ENCODE measurements at places on chromosomes 12 and 14.

DNA sequence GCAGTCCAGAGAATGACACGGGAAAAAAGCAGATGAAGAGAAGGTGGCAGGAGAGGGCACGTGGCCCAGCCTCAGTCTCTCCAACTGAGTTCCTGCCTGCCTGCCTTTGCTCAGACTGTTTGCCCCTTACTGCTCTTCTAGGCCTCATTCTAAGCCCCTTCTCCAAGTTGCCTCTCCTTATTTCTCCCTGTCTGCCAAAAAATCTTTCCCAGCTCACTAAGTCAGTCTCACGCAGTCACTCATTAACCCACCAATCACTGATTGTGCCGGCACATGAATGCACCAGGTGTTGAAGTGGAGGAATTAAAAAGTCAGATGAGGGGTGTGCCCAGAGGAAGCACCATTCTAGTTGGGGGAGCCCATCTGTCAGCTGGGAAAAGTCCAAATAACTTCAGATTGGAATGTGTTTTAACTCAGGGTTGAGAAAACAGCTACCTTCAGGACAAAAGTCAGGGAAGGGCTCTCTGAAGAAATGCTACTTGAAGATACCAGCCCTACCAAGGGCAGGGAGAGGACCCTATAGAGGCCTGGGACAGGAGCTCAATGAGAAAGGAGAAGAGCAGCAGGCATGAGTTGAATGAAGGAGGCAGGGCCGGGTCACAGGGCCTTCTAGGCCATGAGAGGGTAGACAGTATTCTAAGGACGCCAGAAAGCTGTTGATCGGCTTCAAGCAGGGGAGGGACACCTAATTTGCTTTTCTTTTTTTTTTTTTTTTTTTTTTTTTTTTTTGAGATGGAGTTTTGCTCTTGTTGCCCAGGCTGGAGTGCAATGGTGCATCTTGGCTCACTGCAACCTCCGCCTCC is 40.9 kb downstream of the DAD1 start:
- no peak for DNase-seq

DNA sequence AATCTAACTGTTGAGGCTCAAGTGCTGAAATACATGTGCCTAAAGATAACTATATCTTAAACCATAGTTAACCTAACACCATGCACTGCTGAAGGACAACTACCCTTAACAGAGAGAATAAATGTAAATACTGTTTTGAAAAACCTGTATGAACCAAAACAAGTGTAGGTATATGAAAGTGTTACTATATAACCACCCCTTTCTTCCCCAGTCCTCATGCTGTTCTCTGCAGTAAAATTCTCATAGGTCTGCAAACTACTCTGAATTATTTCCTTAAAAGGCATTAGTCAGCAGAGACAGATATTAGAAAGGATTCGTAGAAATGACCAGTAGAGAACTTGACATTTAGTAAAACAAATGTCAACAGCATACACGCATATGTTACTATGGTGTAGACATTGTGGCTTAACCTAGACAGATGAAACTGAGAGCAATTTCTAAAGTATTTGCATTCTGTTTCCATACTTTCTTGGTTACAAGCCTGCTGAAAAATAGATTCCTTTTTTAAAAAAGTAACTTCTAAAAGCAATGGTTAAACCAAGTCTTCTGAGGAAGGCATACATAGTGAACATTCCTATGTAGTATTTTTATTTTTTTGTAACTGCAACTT is 13.9 kb downstream of the CSRP2 start:
- no peak for DNase-seq

- no peak for DNase-seq
These were observed 69.8 kb downstream of the EFCAB11 start for GRCh38 chr14:89884761-89885160.

DNA sequence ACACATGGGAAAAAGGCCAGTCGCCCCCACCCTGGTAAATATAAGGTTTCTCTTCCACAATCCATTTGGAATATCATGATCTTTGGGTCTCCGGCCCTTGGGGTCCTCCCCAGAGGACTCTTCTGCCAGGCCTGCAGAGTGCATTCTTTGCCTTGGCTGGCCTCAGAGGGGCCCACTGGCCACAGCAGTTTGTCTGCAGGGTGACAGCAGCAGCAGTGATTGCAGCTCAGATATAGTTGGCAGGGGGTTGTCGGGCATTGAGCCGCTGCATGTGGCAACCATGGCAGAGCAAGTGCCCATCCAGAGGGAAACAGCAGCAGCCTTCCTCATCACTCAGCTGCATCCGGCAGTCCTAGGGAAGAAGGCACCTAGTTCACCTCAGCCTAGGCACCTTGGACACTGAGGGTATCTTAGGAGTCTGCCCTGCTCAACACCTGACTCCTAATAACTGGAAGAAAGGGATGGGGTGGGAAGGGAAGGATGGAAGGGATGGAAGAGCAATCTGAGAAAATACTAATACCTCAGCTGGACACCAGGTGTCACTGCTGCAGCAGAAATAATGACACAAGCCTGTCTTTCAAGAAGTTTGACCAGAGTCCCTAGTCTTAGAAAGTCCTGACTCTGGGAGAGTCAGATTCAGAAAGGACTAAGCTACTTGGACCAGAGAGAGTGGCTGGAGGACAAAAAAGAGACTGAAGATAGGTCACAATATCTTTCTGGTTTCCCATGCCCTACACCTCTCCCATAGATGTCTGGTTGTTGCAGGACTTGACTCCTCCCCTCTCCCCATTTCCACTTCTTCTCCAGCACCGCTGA is 8.9 kb downstream of the AJUBA start:
- no peak for DNase-seq

- DNase-seq, result no peak
These were observed 544.2 kb downstream of the FOXG1 start for GRCh38 chr14:29310757-29311156.

DNA sequence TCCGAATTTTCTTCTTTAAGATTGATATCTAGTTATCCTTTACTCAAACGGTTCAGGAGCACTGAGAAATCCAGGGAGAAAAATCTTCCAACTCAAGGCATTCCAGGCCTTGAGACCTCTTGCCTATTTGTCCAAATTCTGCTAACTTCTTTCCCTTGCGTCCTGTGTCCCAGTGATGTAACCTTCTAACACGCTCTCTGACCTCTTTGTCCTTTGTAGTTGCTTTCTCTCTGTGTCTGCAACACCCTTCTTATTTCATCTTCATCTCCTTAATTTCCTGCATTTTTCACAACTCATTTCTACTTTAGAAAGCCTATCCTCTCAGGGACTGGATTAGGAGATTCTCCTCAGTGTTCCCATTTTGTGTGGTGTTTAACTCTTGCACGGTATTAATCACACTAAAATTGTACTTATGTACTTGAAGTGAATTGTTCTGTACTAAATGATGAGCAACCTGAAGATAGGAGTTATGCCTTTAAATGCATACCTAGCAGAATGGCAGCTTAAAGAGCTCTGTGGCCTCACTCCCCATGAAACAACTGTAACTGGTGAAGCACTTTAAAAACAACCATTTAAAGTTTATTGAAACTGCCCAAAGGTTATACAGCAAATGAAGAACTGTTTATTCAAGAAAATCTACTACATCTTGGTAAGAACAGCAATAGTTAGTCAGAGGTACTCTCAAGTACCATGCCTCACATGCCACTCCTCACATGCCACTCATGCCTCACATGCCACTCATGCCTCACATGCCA is 7.4 kb upstream of the SNAPC1 start:
- DNase-seq, result no peak

GRCh38 chr12:34208331-34209258 is 186.3 kb downstream of the ALG10 start:
- DNase-seq, result no peak

GRCh38 chr14:44339231-44339630 is 167.9 kb downstream of the FSCB start:
- no peak for DNase-seq

DNA sequence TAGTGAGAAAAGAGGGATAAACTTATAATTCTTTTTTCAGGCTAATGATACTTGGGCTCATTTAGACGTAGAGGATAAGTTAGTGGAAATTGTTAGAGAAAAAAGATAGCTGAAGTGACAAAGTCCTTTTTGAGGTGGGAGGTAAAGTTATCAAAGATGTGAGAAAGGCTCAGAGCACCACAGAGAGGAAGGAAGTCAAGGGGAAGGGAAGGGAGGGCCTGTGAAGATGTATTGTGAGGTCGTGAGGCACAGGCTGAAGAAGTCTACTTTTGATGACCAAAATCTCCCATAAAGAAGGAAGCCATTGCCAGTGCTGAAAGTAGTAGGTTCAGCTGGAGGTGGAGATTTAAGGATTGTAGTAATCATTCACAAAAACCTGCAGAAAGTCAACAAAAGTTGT is 19.4 kb upstream of the PTGDR start:
- no peak for DNase-seq

DNA sequence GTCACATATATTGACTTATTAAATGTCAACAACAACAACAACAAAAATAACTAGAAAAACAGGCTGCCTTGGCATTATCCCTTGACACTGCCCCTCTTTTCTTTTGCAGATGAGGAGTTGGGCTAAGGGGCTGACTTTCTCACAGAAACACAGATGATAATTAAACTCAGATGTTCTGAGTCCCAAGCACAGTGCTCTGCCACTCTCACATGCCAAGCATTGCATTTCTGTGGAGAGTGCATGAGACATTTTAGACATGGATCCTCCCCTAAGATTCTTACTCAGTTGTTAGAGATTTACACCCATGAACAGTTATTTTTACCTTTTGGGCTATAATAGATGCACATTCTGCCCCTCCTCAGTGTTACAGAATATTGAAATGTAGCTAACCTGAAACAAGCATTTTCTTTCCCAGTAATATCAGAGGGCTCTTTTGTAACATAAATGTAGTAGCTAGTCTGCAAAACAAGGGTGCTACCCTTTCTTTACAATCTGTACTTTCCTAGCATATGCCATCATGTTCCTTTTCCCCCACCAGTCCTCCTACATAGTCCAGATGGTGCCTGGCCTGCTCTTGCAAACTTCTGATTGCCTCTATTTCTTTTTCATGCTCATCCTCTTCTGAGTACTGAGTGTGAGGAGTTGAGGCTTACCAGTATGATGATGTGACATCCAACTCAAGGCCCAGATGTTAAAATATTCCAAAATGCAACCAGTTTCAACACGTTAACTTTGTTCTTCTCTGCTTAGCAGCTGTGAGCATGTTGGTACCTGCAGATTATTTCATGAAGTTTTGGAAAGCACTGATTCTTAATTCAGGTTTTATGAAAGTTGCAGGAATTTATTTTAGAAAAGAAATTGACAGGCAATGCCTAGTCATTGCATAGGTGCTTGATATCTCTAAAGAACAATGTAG is 125.0 kb upstream of the ATP2B1 start:
- no peak for DNase-seq

DNA sequence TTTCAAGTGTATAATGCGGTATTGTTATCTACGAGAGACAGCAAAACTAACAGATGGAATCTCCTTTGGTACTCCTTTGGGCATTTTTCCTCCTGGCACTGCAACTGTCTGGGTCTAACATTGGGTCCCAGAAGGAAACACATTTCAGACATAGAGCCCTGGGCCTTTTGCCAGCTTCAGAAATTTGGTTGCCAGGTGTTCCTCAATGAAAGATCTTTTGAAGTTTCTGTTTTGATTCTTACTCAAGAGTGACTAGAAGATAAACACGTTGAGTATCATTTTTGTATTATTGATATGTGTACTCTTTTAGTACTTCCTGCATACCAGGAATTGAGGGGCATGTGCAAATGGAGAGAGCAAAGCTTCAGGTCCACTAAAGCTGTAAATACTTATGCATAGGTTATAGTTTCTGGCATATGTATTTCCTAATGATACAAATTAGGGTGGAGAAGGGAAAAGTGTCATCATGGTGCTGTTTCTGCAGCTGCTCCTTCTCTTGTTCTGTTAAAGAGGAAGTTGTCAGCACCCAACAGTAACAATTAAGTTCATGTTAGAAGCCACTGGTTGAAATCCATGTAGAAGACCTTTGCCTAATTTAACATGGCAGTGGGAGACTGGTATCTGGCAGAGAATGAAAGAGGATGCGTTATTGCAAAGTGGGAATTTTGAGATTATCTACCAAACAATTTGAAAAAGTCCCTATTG is 53.5 kb downstream of the SLC38A6 start:
- no peak for DNase-seq

DNA sequence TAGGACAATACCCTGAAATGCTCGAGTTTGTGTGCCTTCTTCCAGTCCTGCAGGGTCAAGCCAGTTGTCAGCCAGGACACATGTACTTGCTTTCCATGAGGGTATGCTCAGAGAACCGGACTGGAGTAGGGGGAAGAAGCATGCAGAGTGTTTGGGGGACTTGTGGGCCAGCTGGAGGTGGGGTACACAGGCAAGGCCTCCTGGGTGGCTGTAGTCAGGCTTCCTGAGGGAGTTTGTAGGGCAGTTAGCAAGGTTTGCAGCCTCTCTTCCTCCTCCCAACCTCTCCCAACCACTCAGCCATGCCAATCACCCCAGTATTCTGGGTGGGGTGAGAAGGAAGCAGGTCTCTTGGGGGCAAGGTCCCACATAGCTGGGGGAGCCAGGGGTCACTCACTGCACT is 47.0 kb upstream of the RHOJ start:
- no peak for DNase-seq

GRCh38 chr12:76247026-76247646 is 101.1 kb downstream of the BBS10 start:
- no peak for DNase-seq

DNA sequence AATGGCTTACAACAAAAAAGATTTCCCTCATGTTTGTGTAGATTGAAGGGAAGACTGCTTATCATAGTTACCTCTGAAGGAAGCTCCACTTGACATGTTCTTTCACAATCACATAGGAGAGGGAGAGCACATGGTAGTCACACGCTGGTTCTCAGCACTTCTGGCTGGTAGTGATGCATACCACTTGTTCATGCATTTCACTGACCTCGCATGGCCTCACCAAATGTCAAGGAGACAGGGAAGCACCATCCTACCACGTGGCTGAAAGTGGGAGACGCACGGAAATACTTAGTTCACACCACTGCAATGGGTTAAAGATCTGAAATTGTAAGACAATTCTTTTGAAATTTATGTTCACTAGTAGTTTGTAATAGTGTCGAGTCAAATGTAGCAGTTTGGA is 74.0 kb downstream of the PDE3A start:
- DNase-seq, result no peak

DNA sequence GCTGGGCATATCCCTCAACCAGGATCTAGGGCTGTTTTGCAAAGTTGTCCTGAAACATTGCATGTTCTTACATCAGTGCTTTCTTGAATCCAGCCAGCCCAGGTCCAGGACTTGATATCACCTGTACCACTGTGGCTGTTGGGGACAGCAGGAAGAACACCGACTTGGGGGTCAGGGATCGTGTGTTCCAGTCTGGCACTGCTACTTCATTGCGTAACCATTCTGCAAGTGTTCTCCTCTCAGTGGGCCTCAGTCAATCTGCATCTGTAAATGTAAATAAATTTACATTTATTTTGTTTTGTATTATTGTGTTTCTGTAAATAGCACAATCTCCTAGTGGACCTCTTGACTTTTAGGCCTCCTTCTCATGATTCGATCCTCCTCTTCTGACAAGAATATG is 167.3 kb downstream of the SUDS3 start:
- DNase-seq, result no peak

GRCh38 chr14:99078426-99078825 is 193.6 kb downstream of the BCL11B start:
- DNase-seq, result no peak
